ENCODE measurements at places on chromosomes 2 and 18.

GRCh38 chr18:66523219-66523991 is 80.5 kb downstream of the CDH19 start:
- no peak for DNase-seq

DNA sequence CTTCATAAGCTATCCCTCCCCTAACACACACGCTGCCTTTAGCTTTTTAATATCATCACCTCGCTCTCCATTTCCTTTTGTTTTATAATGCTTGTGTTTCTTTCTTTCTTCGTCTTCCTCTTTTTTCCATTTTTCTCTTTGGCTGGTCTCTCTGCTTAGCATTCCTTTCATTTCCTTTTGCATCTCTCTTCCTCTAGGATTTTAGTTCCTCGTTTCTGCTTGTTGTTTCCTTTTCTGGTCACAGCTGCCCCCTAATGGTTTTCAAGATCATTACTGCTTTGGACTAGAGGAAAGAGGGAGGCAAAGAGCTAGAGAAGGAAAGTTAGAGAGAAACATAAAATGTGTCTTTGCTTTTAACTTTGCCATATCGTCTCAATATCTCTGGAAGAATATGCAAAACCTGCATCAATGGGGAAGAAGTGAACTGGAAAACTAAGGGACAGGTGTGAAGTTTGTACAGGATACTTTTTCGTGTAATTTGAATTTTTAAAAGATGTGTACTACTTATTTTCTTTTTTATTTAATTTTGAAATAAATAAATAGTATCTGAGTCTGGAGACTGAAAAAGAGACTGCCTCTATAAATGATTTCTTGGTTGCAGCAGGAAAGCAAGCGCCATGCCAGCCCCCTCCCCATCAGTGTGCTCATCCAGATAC is 6.3 kb upstream of the NRP2 start:
- DNase-seq, result no peak

DNA sequence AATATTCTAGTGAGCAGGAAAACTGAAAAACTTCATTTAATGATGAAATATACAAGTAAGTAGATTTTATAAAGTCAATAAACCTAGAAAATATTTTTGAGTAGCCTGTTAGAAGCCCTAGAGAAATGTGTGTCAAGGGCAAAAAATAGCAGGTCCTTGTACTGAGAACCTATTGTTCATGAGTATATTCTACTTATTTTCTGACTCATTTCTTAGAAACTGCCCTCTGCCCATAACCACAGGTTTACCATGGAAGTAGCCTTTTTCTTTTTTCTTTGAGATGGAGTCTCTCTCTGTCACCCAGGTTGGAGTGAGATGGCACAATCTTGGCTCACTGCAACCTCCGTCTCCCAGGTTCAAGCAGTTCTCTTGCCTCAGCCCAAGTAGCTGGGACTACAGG is 19.4 kb upstream of the SELENOI start:
- no peak for DNase-seq

DNA sequence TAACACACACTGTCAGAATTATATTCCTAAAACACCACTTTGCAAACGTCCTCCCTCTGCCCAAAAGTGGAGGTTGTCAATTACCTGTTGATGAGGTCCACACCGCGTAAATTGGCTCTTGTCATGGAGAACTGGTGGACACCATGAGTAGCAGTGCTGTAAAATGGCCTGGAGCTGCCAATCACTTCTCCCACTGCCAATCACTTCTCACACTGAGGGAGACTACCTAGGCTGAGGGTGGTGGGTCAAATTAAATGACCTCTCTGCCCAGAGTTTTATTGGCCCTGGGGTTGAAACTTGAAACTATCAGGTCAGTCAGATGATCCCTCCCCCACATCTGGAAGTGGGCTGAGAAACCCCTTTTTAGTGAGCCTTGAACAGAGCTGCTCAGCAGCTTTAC is 89.6 kb downstream of the SOWAHC start:
- DNase-seq, result no peak

DNA sequence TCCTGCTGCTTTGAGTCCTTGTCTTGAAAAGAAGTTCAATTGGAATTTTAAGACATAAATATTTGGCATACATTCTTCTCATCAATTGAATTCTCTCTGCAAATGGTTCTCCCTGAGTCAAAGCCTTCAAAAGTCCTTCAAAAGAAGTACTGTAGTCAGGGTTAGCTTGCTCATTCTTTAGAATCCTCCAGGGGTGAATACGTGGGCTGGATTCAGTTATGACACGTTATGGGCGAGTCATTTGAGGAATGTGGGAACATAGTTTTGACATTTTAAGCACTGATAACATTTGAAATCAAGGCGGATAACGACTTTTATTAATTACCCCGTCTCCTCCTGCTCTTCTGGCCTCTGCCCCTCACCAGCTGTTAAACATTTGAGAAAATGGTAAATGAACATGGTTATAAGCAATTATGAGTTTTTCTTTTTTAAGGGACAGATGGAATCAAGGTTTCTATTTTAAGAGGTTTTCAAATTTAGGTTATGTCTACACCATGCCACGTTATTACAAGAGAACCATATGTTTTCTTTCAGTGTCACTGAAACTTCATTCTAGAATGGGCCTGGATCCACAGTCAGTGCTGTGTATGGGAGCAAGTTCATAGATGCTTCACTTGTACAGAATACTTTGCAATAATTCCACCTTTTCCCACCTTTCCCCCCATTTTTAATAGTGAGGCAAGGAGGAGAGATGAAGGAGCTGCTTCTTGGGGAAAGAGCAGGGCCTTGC is 273.1 kb downstream of the TSN start:
- no peak for DNase-seq
